ENCODE measurements at places on chromosomes 16 and 17.

- DNase-seq, result no peak
Observed at GRCh38 chr16:89971495-89972243, 23.1 kb downstream of the DEF8 start.

DNA sequence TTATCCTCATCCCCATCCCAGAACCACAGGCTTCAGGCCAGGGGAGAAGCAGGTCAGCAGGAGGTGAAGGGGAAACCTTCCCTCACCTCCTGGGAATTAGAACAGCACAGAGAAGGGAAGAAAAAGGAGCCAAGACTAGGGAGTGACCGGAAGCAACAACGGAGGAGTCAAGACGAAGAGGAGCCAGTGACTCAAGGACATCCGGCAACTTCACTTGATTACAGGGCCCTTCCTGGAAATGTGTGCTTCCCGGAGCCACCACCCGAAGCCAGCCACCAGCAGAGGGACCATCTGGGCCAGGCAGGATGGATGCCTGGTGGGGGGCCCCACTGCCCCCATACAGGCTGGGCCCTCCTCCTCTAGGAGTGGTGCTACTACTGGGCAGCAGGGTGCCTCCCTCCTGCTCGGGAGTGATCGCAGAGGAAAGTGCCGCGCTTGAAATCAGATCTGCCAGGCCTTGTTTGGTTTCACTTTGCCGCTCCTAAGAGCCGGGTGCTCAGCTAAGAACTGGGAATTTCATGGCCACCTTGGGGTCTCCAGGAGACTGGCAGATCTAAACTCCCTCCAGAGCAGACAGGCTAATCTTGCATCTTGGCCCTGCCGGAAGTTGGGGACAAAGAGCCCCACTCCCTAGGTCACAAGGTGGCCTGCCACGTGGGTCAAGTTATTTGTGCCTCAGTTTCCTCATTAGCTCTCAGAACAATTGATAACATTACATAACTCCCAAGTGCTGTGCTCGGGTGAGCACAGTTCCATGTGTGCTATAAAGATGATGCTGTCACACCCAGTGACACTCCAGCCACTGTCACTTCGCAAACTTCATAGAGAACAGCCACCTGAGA, 6.6 kb downstream of the CDC42EP4 start:
- peak; percentile 35 for DNase-seq

DNA sequence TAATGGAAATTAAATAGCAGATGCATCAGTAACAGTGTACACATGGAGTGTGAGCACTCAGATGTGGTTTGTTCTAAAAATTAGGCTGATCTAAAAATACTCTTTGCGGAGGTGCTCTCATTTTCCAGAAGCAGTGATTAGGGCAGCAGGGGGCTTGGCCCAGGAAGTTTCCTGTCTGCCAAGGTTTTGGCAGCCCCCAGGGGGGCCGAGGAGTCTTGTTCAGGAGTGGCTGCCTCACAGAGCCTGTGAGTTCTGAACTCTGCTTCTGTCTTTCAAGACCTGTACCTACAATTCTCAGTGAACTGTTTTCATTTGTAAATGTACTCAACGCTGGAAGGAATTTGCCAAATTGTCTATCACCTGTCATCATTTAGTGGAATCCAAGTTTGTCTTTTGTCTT, 388.4 kb upstream of the CDH11 start:
- no peak for DNase-seq

- DNase-seq, result no peak
Observed at GRCh38 chr16:56888806-56889205, 23.8 kb downstream of the SLC12A3 start.

- no peak for DNase-seq
Observed at GRCh38 chr16:71600822-71601221, 23.9 kb upstream of the TAT start.

GRCh38 chr16:89084814-89085612, 8.6 kb upstream of the ACSF3 start:
- no peak for DNase-seq

- DNase-seq, result no peak
Observed at GRCh38 chr16:46836534-46837530, 5.9 kb upstream of the C16orf87 start.

DNA sequence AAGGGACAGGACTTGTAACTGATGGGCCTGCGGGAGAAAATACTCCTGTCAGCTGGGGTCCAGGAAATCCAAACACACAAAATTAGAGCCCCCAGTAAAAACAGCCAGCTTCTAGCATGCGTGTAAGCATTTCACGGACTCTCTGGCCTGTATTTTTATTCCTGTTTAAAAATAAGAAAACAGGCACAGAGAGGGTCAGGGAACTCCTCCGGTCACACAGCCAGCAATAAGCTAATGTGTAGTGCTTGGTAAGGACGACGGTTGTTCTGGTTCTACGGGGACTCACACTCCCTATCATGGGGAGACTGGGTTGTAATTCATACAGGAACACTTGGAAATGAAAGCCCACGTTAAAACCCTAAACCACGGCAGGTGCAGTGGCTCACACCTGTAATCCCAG, 1.5 kb upstream of the TCF25 start:
- DNase-seq, result no peak

DNA sequence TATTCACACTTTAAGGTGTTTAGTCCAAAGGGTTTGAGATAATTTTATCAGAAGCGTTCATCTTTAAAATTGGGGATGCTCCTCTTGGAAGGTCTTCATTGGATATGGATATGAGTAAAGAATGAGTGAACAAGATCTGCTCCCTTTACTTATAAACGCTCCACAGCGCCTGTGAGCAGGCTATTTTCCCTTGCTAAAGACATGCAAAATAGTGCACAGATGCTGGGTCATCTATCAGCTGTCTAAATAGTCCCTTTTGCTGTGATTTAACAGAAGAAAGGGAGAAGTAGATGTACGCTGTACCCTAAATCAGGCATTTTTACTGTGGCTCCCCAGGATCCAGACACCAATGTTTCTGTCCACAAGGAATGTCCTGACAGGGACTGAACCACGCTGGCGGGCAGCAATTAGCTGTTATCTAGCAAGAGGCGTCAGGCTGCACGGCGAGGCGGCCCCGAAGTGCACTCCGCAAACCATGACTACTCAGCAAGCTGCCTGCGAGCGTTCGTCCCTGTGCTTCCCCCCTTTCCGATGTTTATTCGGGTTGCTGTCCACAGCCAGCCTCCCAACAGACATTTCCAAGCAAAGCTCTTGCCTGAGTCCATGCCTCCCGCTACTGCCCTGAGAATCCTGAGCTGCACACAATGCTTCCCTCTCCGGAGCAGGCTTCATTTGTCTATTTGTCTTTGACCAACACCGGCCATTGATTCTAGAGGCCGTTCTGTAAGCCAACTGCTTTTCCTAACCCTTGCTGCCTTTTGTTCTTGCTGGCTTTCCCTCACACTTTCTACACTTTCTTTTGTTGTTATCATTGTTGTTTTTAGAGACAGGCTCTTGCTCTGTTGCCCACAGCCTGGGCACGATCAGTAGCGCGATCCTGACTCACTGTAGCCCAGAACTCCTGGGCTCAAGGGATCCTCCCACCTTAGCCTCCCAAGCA, 55.7 kb upstream of the CNEP1R1 start:
- DNase-seq, result no peak

GRCh38 chr17:30321314-30321713, 12.5 kb downstream of the TMIGD1 start:
- peak; percentile 5 for DNase-seq

DNA sequence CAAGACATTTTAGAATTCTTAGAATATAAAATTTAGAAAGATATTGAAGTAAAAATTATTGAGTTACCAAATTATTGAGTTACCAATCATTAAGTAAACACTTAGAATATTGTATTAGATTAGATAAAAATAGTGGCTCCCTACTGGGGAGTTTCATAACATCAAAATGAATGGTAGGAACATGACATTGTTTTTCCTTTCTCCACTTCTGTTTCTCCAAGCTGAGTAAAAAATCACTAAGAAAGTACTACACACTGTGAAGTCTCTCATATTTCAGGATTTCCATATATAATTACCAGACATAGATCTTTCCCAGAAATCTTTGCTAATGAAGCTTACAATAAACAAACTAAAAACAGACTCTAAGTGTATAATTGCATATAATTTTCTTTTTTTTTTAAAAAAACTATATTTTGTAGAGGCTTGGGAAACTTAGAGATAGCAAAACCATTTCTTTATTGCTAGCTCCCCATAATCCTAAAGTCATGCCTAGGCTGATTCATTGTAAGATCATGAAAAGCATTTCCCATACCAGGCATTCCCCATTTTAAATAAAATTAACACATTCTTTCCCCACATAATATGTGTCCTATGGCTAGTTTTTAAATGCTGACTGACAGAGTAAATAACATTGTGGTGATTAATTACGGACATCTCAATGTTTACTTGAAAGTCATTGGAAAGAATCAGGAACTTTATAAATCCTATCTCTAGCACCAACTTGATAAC, 1408.7 kb upstream of the GOT2 start:
- no peak for DNase-seq

- DNase-seq, result no peak
Observed at GRCh38 chr17:74276051-74276476, 2.0 kb downstream of the DNAI2 start.

All from NCI-H187 (cell line).